ENCODE measurements at places on chromosomes 1 and 21. TPM values are rescaled to one million over a fixed set of nuclear protein-coding genes. Genes with fewer than 3 reads are reported as not detected.

Gene NBPF26
- total RNA-seq, result 31.3 TPM

DNA sequence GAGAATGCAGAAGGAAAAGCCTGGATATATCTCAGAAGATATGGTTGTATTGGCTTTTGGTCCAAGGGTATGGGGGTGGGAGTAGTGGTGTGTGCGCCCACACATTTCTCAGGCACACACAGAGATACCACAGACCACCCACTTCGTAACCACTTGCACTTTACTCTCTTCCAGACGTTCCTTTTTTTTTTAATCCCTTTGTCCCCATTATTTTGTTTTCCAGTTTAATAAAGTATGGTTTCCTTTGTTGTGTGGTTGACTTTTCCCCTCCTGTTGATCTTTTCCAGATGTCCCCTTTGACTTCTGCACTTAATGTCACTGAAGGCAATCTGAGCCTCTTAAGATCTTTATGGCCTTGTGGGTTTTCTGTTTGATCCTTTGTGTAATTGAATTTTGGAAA lies 10.5 kb upstream of the TARS2 start:
- no peak for DNase-seq

GRCh38 chr1:203668401-203668800 lies 41.8 kb downstream of the ATP2B4 start:
- DNase-seq, result no peak

GRCh38 chr21:46636181-46636512 lies 673 bp downstream of the PRMT2 start:
- no peak for DNase-seq

DNA sequence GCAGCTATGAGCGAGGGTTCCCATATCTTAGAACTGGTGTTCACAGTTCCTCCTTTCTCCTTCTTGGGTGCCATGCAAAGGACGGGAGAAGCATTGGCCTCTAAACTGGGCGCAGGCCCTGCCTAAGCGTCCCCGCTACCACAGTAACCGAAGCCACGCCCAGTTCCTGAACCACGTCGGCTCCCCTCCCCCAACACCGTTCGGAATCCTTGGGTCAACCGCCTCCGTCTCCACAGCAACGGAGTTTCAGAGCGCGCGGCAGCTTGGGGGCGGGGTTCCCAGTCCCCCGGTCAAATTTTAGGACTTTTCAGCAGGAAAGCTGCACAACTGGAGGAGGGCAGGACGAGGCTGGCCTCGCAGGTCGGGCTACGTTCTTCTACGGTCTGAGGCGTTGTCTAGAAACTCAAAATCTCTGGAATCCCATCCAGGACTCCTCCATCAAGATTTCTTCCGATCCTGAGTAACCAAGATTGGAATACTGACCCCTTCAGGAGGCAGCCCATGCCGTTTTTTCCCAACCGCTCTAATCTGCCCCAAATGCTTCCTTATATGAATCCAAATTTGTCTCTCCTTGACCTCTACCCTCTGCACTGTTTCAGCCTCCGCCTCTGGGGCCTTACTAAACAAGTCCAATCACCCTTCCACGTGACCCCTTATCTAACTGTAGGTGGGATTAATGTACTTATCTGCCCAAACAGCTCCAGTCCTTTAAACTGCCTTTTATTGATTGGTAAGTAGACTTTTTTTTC lies at the start of gene SPAG17:
TSS of gene SPAG17 (minus strand) at position 145 of the 749 bp plus-strand sequence. CDS start at position 74, 71 bp downstream.
- DNase-seq, result peak; percentile 80

- no peak for DNase-seq
Measured at GRCh38 chr1:101820071-101820470, 176.7 kb downstream of the OLFM3 start.
